GM20000 (cell line): ENCODE measurements at places on chromosomes 3 and 15.

DNA sequence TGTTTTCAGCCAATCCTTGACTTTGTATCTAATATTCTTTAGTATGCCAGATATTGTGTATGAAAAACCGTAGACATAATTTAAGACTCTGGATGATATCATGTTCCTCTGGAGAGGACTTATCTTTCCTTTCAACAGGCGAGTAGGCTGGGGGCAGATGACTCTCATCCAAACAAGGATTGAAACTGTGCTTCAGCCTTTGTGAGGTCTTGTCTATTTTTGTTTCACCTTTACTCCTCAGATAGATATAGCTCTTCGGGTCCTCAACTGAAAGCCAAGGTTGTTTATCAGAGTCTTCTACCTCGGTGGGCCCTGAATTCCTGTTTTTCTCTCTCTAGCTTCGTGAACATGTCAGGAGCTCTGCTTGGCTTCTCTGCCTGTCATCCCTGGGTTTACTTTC lies 66.0 kb downstream of the C3orf20 start:
- no peak for DNase-seq

GRCh38 chr3:71294919-71295318 lies 288.6 kb downstream of the FOXP1 start:
- DNase-seq, result no peak

- DNase-seq, result no peak
These were observed 7.6 kb upstream of the PLA2G4F start for GRCh38 chr15:42163947-42164550.

GRCh38 chr15:74838746-74839525 lies 4.0 kb downstream of the ULK3 start:
- no peak for DNase-seq

DNA sequence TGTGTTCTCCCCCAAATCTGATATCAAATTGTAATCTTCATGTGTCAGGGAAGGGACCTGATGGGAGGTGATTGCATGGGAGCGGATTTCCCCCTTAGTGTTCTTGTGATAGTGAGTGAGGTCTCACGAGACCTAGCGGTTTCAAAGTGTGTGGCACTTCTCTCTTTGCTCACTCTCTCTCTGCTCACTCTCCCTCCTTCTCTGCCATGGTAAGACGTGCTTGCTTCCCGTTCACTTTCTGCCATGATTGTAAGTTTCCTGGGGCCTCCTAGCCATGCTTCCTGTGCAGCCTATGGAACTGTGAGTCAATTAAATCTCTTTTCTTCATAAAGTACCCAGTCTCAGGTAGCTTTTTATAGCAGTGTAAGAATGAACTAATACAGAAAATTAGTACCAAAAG lies 30.6 kb upstream of the OR5H6 start:
- no peak for DNase-seq

DNA sequence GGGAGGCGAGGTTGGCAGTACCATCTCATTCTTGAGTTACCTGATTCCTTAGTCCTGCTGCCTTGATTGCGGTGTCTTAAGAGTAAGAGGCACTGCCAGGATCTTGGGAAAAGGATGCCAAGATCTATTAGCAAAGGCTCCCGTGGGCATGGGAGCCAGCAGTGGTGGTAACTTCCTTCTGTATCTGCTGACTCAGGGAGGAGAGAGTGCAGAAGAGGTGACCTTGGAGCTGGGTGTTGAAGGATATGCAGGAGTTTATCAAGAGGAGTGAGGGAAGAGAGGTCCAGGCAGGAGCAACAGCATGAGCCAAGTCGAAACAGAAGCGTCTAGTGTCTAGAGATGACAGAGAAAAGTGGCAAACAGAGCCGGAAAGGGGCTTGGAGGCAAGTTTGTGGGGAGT lies 4.5 kb downstream of the MESP2 start:
- DNase-seq, result no peak

- no peak for DNase-seq
These were observed 43.4 kb downstream of the GPR160 start for GRCh38 chr3:170081079-170081741.

GRCh38 chr3:4406746-4407568 lies 60.1 kb downstream of the SUMF1 start:
- peak; percentile 19 for DNase-seq

- no peak for DNase-seq
These were observed 4.6 kb downstream of the TMEM212 start for GRCh38 chr3:171847595-171848259.

DNA sequence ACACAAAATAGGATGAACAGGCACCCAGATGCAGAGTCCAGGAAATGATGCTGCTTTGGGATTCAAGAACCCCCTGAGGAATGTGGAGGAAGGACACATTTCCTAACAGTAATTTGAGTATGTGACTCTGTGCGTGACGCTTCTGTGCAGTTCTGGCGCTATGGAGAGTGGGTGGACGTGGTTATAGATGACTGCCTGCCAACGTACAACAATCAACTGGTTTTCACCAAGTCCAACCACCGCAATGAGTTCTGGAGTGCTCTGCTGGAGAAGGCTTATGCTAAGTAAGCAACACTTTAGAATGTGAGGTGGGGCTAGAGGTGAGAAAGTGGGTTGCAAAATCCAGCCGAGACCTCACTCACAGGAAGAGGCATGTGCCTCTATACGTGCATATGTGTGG lies 28.3 kb downstream of the CAPN3 start:
- no peak for DNase-seq

DNA sequence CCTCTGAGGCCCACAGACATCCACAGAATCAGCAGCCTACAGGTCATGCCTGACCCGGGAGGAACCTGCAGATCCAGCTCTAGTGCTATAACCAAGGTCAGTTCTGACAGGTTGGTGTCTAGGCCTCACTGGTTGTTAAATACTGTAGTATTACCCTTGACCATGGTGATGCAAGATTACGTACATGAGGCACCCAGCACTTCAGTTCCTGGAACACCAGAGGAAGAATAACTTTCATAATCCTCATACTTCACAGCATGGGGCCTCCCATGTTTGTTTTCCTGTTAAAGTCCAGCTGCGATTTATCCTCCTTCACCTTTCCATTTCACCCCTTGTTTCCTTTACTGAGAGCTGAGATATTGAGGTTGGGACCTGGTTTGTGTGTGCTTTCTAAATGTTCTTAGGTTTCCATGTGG lies 34.4 kb upstream of the GLCE start:
- DNase-seq, result no peak

DNA sequence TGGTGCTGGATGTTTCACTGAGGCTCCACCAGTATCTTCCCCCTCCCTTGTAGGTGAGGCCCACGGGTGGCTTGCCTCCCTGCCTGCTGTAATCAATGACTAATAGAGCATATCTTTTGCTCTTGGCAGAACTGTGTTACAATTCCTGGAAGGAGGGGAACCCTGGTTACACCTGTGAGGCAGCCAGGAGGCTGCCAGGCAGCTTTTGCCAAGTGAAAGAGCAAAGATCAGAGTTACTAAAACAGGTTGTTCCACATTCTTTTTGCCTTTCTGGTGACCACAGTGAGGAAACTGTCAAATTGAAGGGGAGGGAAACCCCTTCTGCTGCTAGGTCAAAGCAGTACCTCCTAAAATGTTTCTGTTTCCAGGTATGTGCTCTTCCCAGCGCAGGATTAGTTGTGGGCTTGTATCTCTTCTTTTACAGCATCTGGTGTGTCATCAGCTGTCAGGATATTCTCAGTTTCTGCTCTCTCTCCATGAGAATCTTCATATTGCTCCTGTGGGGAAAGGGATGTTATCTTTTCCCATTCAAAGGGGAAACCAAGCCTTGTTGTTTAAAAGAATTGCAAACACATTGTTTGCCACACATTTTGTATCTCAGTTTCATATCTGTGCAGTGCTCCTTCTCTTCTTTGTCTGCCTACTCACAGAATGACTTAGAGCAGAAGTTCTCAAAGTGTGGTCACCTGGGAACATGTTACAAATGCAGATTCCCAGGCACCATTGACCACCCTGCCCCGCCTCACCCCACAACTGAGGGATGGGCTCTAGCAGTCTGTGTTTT lies 137.4 kb upstream of the UMPS start:
- no peak for DNase-seq

- no peak for DNase-seq
These were observed 50.1 kb downstream of the GPR176 start for GRCh38 chr15:39869858-39870515.
